ENCODE measurements at places on chromosomes 11 and 22.

- DNase-seq: no peak
Observed at GRCh38 chr11:2202071-2202899, 30.7 kb upstream of the TH start.

GRCh38 chr11:75238595-75239440 is 1.8 kb upstream of the TPBGL start:
- no peak for DNase-seq

- no peak for DNase-seq
Observed at GRCh38 chr11:105838668-105839384, 183.2 kb downstream of the MSANTD4 start.

DNA sequence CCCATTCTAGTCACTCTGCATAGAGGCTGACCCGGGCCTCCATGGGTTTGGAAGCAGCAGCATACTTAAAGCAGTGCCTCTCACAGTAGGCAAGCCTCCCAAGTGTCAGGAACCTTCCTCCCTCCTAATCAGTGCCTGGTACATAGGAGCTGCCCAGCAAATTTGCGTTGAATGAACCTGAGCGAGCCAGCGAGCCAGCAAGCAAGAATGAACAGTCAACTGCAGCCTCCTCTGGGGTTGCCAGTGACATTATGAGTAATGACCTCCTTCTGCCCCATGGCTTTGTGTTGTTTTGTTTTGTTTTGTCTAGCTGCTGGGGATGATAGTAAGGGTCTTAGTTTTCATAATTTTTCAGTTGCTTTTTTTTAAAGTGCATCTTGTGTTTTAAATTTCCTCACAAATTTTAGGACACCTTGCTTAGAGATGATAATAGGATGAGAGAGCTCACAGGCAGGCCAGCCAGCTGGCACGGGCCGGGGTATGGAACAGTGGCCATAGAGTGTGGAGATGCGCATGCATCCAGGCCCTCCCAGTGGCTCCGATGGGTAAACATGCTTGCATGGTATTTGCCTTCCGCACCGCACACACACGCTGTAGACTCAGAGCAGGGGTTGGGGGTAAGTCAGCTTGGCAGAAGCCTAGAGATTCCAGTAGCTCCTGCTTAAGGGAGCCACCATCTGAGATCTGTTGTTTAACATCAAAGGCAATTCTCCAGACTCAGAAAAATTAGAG is 36.1 kb downstream of the TTC12 start:
- DNase-seq: no peak

DNA sequence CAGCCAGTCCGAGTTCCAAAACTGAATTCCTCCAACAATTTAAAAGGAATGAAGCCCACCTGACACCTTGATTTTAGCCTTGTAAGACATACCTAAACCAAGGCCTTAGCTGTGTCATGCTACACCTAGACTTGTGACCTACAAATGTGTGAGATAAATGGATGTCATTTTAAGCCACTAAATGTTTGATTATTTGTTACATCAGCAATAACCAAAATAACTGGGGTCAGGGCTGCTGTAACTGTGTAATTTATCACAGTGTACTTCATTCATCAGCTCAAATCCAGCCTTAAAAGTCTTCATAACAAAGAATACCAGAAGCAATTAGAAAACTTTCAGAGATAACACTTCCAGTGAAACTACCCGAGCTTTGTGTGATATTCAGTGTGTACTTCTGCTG is 673.0 kb upstream of the ANO3 start:
- DNase-seq: no peak
